ENCODE measurements at places on chromosomes 3 and 15.

DNA sequence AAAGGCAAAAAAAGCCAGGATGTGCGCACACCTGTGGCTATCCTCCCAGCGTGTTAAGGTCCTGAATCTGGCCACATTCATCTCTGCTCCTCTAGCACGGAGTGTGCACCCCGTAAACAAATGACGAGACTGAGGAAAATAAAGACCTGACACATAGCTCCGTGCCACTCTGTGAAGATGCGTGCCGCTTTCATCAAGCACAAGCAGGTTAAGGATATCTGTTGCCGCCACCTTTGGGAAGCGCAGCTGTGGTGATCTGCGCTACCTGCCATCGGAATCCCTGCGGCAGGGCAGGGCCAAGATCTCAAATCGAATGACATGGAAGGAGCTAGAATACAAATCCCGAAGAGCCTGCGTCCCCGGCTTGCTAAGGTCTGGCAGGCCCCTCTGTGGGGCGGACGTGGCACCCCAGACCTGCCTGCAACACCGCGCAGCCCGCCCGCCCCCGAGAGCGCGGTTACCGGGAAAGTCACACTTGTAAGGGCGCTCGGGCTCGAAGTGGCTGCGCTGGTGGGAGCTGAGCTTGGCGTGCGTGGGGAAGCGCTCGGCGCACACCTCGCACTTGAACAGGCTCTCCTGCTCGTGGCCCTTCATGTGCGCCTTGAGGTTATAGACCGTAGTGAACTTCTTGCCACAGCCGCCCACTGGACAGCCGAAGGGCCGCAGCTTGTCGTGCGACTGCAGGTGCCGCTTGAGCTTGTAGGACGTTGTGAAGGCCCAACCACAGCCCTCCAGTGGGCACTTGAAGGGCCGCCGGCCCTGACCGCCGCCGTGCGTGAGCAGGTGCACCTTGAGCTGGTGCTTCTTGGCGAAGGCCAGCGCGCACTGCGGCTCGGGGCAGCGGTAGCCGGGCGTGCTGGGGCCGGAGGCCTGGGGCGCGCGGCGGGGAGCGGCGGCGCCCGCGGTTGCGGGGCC, 936 bp downstream of the ZXDC start:
- peak; percentile 66 for DNase-seq

DNA sequence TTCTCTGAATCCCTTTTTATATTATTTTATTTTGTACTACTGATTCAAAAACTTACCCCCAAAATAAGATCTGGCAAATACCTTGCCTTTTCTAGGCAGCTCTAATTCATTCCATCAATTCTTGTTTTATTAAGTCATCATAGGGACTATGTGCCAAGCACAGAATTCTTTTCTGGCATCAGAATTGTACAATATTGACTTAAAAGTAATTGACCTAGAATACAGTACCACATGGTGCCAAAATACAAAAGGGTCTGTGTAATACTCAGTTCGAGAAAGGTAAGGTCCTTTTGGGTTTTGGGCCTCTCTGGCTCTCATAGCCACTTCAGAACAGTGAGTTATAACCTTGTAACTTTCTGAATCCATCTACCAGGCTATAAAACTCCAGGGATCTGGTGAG, 46.2 kb downstream of the KBTBD8 start:
- DNase-seq = no peak

- DNase-seq = no peak
Observed at GRCh38 chr3:70010346-70010745, 10.8 kb downstream of the SAMMSON start.

DNA sequence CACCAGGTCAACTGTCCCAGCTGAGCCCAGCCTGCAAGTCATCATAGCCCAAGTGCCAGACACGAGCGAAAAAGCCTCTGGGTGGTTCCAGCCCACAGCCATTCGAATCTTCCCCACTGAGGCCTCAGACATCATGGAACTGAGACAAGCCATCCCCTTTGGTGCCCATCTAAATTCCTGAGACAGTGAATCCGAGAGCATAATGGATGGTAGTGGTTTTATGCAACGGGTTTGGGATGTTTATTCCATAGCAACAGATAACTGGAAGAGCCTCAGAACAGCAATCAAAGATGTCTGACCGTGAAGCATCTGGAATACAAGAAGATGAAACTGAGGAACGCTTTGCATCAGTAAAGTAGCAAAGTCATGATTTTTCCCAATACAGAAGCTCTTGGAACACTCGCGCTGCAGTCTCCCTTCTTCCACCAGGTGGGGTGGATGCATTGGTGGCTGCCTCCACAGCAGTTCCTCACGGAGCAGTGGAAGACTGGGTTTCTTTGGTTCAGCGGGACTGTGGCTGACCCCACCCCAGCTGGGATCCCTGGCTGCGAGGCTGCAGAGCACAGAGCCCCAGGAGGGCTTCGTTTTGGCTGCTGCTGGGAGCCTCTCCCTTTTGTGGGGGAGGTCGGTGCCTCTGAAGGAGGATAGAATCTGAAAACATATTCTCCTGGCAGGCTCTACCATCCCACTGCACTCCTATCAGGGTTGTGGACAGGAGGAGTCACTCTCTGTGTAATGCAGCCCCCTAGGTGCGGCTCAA, 26.4 kb upstream of the PDE8A start:
- peak; percentile 68 for DNase-seq

- no peak for DNase-seq
Observed at GRCh38 chr3:113124256-113124830, 87.0 kb upstream of the BOC start.

DNA sequence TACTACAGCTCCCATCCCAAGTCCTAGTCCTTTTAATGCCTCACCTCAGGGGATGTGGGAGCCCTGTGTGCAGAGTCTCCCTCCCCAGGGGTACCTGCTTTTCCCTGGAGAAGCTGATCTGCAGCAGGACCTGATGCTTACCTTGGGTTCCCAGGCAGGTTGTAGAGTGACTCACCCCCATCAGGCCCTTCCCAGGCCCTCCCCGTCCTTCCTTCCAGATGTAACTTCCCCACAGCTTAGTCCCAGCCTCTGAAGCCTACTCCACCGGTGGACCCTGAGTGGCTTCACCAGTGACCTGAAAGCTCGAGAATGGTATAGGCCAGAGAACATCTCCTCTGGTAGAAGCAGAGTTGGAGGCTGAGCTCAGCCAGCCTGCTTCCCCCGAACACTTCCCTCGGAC, 254.2 kb upstream of the STT3B start:
- DNase-seq = no peak

- no peak for DNase-seq
Observed at GRCh38 chr3:14406336-14406735, 3.9 kb downstream of the SLC6A6 start.

DNA sequence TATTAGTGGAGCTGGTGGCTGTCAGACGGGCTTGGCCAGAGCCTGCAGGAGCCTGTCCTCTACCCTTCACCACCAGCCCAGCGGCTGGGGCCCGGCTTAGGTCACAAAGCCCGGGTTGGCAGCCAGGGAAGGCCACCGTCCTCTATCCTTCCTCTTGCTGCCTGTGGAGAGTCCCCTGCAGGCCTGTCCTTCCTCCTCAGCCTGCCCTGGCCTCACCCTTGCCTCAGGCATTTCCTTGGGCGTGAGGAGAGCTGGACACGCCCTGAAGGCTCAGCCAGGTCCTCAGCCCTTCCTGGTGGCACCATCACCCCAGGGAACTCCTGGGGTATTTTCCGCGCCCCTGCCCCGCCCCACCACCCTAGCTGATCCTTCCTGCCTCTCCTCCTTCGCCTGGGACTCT, 7.7 kb downstream of the CHAC1 start:
- no peak for DNase-seq

GRCh38 chr3:149373235-149374125, 4.0 kb downstream of the TM4SF1 start:
- no peak for DNase-seq

DNA sequence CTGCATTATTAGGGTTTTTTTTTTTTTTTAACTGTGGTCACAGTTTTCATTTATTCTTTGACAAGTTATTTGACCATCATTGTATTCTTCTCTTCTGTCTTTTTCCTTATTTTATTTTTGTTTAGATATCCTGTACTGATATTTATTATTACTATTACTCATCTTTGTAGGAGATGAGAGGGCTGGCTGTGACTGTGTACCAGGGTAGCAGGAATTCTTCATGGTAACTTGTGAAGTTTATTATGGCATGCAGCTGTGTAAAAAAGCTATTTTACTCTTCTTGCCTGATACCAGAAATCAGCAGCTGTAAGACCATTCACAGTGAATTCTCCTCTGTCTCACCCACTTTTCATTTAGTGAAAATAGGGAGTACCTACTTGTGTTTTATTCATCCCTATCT, 44.5 kb downstream of the ATP6V1A start:
- no peak for DNase-seq

DNA sequence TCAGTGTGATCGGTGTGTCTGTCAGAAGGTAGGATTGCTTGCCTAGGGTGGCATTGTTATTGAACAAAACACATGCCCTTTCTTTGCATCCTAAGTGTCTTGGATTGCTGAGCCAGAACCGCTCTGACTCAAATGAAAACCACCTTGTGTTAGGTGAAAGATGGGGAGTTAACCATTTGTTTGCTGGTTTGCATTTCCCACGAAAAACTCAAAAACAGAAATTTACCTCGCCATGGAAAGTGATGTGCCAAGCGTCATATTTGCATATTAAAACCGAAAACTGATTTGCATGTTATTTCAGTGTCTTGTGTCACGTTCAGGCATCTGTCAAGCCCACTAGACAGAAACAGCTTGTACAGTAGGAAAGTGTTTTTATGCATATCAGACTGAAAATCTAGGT, 474.6 kb upstream of the TPRG1 start:
- no peak for DNase-seq

GRCh38 chr15:77857419-77857818, 220.1 kb downstream of the TBC1D2B start:
- no peak for DNase-seq

DNA sequence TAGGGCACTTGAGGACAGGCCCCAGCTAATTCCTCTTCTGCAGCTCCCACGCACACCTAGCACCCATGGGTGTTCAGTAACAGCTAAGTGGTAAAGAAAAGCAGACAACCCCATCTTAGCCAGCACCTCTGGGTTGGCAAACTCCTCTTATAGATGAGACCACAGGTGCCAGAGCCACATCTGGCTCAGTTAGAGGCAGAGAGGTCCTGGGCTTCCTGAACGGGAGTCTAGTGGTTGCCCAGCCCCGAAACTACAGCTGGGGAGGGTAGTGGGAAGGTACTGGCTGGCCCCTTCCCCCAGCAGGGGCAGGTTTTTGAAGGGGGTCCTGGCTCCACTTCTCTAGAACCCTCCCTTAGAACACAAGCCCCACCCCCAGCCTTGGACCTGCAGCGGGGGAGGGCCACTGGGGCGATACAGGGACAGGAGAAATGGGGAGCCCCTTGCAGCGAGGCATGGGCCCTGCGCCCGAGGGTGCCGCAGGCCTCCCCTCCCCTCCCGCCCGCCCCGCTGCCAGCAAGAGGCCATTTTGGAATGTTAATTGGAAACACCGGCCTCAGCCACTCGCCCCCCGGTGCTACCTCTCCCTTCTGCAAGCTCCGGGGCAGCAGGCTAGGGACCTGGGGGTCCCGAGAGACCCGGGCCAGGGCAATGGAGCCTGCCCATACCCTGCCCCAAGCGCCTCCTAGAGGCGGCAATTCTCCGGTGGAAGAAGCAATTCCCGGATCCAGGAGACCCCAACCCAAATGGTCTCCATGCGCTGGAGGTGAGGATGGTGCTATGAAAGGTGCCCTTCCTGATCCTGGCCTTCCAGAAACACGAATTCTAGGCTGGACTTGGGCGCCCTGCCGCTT, 1.5 kb downstream of the DUSP7 start:
- DNase-seq = no peak

DNA sequence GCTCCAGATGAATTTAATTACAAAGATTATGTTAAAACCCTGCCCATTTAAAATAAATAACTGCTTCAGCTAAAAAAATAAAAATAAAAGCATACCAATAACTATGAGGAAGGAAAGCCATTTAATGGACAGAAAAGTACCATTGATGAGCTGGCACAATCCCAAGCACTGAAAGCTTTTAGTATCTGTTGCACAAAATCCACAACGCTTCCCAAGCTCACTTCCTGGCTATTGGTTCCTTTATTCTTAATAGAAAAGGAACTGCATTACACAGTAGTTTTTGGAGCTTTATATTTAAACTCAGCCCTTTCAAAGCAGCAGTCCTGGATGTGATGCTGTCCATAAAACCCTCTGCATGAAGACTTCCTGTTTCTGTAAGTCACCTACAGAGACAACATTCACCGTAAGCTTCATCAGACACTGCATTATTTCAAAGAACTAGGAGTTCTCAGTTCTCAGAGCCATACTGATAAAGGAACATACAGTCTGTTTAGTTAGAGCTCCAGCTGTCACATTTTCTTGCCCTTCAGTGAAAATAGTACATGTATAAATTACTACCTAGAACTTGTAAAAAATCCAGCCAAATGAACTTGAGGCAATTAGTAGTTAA, 81.5 kb downstream of the CSNK1G1 start:
- DNase-seq = no peak

GRCh38 chr15:34700891-34701427, 53.8 kb downstream of the GJD2 start:
- DNase-seq = no peak

GRCh38 chr3:178352326-178353005, 183.8 kb upstream of the KCNMB2 start:
- DNase-seq = no peak

DNA sequence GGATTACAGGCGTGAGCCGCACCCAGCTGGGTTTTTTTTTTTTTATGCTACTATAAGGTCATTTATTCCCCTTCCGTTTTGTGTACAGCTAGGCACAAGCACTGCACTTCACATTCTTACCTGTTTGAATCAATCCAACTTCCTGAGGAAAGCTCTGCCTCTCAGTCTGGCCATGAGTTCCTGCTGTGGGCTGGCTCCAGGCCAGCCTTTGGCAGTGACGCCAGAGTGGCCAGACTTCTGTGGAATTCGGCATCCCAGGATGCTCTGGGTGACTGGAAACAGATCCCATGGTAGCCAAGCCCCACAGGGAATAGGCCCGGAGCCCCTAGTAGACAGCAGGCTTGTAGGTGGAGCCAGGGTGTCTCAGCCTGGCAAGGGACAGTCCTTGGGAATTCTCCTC, 21.5 kb upstream of the TIMP4 start:
- DNase-seq = no peak

DNA sequence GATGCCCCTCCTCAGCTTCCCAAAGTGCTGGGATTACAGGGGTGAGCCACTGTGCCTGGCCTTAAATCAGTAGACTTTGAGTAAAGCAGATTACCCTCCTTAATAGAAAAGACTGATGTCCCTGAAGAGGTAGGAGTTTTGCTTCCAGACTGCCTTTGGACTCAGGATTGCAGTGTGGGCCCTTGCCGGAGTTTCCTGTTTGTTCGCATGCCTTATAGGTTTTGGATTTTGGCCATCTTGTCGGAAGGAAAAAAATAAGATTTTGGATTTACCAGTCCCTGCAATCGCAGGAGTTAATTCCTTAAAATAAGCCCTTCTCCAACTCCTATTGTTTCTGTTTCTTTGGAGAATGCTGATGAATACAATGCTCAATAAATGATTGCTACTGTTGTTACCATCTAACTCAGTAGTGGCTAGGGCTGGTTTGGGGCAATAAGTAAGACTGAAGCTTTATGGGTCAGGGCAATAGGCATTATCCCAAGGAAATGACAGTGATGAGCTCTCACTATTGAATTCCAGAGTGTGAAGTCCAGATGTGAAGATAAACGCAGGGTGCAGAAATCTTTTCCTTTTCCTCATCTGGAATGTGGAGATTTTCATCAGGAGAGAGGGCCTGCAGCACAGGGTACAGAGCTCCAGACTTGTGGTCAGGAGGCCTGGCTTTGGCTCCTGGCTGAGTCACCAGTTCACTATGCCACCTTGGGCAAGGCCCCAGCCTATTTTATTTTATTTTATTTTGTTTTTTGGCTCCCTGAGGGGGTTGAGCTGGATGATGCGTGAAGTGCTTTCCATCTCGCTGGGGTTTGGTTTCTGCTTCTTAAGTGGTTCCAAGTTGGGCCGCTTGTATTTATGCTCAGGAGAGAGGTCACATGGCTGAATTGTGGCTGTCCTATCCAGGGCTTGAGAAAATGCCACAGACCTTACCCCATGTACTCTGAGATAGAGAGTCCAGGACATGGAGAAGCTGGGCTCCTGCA, 25.3 kb downstream of the FOXL2 start:
- no peak for DNase-seq

Measured in gastrocnemius medialis (tissue), 4 donors.